Ovary (tissue), 10 donors: ENCODE measurements at places on chromosomes 7 and 10.
A peak's percentile ranks its signal among the peaks of the same experiment; 100 is the strongest.

GRCh38 chr10:56298941-56299340, 62.1 kb downstream of the ZWINT start:
- DNase-seq, result no peak

- DNase-seq, result peak; percentile 59
Observed at GRCh38 chr10:77609781-77610272, 27.8 kb downstream of the KCNMA1 start.

DNA sequence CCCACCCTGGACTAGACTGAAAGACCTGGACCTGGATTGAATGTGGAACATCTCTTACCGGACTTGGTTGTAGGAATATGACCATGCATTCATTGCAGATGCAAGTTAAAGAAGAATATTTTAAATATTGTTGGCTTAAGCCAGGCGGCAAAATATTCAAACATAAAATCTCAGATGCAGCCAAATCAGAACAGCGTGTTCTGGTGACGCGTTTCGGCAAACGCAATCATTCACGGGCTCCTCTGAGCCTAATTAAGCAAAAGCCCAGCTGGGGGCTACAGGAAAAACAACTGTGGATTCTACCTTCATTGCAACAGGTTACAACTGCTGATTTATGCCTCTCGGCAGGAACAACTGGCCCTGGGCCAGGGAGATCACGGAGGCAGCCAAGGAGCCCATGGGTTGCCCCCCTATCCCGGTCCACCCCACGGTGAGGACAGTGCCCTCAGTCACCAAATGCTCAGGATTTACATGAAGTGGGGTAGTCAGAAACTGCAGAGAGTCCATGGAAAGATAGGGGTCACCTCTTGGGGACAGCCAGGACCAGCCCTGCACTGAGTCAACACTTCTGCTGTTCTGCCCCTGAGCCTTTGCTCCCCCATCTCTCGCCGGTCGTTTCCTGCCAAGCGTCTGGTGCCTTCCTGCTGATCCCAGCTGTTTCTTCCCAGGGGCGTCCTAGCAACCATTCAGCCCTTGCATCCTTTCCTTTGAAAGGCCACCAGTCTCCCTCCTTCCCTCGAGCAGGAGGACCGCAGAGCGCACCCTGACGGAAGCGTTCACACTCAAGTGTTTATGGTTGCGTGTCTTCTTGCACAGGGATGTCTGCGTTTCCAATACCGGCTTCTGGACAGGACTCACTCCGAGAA, 64.4 kb upstream of the SFMBT2 start:
- peak; percentile 62 for DNase-seq

GRCh38 chr7:146781352-146782116, 664.9 kb downstream of the CNTNAP2 start:
- no peak for DNase-seq

- DNase-seq, result no peak
Observed at GRCh38 chr10:44949127-44949802, 10.3 kb upstream of the RASSF4 start.

DNA sequence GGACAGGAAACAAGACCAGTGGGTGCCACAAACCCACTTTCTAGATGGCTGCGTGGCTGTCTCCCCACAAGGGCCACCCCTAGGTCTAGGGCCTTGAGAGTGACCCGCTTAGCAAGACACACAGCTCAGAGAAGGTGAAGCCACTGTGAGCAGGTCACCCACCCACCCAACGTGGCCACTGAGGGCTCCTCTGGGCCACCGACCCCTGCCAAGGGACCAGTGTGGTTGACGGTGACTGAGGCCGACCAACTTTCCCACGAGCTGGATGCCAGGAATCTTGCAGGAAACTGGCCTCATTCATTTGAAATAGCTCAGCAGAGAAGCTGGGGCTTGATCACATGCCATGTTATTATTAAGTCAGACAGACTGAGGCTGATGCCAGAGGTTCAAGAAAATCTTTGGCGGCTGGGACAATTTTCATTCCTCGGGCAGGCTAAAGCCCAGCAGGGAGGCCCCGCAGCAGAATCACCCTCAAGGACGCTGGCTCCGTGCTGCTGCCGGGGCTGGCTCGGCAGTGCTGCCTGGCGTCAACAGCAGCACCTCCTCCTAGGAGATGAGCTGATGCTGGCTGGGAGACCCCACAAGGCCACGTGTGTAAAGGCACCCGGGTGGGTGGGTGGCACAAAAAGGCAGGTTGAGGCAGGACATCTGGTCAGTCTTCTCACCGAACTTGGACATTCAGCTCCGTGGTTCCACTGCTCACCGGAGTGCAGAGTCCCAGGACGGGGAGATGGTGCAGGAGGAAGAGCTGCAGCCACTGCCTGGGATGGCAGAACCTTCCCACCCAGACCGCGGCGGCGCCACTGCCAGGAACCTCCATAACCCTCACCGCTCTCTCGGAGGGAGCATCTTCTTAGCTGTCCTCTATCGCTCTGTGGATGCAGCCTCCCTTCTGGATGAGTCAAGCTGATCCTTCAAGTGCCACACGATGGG, 57.8 kb downstream of the ZRANB1 start:
- peak; percentile 82 for DNase-seq
